ENCODE measurements at places on chromosomes 7 and 10.

GRCh38 chr10:131750171-131750895, 150.5 kb upstream of the PPP2R2D start:
- DNase-seq = no peak

DNA sequence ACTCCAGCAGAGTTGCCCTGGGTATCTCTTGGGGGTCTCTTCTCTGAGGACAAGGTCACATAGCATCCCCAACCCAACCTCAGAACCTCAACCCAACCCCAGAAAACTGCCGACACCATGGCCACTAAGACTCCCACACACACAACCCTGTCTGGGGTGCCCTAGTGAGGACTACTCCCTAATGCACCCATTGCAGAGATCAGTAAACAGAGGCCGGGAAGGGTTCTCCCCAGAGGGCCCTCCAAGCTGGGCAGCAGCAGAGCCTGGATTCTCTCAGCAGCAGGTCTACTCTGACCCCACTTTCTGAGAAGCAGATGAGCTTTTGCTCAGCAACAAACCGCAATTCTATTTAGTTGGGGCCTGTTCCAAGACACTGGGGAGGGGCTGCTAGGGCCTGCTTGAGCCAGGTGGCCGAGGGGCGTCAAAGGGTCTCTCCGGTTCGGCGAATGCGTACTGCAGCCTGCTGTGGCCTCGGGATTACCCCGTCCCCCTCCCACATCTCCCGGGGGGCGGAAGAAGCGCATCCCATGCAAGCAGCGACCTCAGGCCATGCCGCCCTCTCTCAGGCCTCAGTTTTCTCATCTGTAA, 828 bp downstream of the OGDHL start:
- DNase-seq = no peak

DNA sequence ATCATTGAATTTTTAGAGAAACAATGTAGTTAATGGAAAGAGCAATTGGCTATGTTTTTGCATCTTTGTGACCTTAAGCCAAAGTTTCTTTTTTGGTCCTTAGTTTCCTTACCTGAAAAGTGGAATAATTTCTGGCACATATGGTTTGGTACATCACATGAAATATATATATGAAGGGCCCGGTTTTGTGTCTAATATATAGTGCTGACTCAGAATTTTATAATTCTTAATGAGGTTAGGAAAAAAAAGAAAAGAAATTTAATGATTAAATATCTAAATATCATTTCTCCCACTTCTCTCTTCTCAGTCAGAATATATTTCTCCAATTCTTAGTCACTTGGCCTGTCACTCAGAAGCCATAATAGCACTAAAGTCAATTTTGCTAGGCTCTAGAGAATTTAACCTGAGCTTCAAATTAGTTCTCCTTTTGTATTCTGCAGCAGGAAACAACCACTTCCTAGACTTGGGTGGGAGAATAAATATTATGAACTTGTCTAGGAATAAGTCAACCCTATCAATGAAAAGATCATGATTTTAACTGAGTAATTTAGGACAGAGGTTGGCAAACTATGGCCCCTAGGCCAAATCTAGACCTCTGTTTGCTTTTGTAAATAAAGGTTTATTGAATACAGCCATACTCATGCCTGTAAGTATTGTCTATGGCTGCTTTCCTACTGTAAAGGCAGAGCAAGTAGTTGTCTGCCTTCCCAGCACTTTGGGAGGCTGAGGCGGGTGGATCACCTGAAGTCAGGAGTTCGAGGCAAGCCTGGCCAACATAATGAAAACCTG, 34.6 kb downstream of the PPP1R9A start:
- DNase-seq = no peak

GRCh38 chr10:43599333-43599732, 6.9 kb upstream of the ZNF485 start:
- no peak for DNase-seq

GRCh38 chr7:71251706-71252105, 119.8 kb downstream of the GALNT17 start:
- no peak for DNase-seq

DNA sequence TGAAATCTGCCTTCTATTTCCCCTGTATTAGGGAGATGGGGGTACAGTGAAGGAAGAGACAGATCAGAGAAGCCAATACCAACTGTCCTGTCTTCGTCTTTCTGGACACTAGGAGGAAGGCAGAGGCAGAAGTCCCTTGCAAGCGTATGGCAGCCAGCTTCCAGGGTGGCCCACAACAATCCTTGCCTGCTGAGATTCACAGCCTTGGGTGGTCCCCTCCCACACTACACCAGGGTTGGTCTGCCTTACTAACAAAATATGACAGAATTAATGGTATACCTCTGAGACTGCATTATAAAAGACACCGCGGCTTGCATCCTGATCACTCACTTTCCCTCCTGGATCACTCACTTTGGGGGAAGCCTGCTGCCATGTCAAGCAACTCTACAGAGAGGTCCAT, 90.4 kb downstream of the IDE start:
- DNase-seq = no peak

Data from NK-92 treated with Interleukin-12 subunit alpha and Interleukin-12 subunit beta, amount 100 ng/mL, for 24 hours (cell line).